ENCODE measurements at places on chromosomes 16 and 17.
A peak's percentile ranks its signal among the peaks of the same experiment; 100 is the strongest.

DNA sequence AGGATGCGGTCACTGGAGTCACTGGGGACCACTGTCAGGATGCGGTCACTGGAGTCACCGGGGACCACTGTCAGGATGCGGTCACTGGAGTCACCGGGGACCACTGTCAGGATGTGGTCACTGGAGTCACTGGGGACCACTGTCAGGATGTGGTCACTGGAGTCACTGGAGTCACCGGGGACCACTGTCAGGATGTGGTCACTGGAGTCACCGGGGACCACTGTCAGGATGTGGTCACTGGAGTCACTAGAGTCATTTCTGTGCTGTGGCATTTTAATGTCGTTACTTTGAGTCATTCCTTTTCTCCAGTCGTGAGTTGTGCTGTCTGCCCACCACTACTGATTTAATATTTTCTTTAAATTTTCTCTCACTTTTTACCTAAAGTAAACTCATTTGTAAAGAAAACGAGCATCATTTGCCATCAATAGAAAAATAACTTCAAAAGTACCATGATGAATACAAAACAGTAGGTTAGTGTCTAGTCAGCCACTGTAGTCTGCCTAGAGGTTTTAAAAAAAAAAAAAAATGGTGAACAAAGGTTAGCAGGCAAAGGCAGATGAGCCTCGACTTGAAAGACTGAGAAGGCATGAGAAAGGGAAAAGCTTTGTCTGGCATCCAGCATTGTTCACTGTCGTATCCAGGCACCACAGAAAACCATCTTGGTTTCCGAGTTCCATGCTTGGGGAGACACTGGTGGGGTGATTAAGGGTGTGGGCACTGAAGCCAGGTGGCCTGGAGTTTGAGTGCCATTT, 346.6 kb downstream of the SNX29 start:
- no peak for DNase-seq

- no peak for DNase-seq
These were observed 46.7 kb upstream of the SLC5A10 start for GRCh38 chr17:18905226-18905625.

DNA sequence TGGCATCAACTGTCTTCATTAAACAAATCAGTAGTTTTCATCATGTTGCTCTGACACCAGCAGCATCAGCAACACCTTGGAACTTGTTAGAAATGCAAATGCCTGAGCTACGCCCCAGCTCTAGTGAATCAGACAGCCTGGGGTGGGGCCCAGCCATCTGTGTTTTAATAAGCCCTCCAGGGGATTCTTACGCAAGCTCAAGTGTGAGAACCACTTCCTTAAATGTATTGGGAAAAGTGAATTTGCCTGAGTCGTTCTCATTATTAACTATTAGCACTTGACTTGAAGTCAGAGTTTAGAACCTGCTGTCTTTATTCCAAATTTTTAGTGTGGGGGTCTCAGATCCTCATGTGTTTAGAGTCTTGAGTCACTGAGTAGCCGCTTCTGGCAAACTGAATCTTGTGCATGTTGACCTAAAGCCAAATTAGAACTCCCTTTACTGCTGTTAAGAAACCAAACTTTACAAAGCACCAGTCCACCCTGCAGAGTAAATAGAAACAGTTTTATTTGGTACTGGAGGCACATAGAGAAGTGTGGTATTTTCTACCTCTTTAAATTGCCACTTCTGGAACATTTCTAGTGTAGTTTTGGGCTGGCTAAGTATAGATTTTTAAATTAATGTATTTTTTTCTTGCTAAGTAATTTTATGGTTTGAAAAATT, 137.4 kb upstream of the COX10 start:
- DNase-seq, result peak; percentile 41

DNA sequence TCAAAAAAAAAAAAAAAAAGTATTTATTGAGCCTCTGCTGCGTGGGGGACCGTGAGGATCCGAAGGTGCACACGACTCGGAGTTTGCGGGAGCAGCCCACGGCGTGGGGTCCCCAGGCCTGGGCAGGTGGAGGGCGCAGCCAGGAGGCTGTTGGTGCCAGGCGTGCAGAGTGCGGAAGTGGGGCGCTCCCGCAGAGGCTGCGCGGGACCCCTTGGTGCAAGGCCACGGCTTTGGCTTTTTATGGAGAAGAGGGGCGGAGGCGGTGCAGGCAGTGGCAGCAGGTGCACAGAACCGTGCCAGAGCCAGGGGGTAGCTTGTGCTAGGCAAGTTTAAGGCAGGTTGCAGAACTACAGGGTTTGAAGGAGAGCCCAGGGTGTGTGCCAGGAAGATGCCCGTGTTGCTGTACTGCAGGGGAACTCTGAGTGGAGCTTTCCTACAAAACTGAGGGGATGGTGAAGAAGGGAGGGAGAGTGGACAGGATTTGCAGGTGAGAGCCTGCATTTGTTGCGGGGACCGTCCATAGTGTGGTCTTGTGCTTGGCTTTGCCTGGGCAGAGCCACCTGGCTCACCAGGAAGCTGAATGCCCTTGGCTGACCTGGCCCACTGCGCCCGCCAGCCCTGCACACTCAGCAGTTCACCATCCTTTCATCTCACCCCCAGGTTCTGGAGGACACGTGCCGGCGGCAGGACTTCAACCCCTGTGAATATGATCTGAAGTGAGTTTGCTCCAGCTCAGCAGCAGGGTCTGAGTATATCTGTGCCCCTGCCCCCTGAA, 1.3 kb downstream of the ASPSCR1 start:
- DNase-seq, result no peak

DNA sequence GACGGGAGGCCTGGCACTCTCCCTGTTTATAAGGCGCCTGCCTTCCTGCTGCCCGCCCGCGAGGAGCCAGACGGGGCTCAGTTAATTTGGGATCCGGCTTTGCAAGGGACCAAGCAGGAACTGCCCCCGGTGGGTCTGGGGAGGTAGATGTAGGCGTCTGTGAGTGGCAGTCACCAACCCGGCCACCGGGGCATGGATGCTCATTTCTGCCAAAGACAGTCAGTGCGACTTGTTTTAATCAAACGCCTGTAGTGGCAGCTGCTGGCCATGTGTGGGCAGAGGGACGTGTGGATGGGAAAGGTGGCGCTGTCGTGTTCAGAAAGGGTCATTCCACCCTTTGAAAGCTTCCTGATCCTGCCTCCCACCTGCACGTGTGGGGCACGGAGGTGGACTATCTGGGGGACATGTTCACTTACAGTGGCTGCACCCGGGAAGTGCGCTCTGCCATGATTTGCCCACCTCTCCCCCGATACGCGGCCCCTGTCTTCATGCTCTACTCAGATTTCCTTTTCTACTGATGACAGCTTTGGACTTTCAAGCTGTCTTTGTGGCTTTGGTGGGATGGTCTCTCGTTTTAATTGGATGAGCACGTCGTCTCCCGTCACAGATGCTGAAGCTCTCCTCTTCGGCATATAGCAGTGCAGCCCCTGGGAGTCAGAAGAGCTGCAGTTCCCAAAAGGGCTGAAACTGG, 60.3 kb upstream of the CIBAR2 start:
- DNase-seq, result no peak

- no peak for DNase-seq
These were observed 2.7 kb downstream of the C16orf89 start for GRCh38 chr16:5062790-5063765.

DNA sequence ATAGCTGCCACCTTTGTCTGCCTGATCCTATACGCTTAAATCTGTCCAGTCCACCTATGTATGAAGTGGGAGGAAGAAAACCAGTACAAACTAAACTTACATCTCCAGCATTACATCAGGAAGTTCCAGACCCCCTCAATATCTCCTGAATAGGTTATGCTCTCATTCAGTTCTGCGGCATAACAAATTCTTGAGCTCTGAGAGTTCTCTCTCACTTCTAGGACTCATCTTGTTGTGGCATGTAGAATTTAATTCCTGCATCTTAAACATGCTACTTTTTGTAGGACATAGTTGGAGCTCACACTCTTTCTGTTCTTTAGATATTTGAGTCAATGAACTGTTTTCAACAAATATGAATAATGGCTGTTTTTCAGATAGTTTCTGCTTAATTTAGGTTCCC, 662.5 kb downstream of the CDH11 start:
- no peak for DNase-seq

- no peak for DNase-seq
These were observed 265.0 kb downstream of the CPPED1 start for GRCh38 chr16:12538667-12539091.

GRCh38 chr16:15418206-15418605, 16.2 kb upstream of the BMERB1 start:
- DNase-seq, result no peak

GRCh38 chr16:84547546-84548061, 43.1 kb upstream of the MEAK7 start:
- DNase-seq, result no peak

GRCh38 chr16:58046054-58046881, 20.7 kb downstream of the MMP15 start:
- no peak for DNase-seq

- DNase-seq, result no peak
These were observed 7.7 kb downstream of the HAPSTR1 start for GRCh38 chr16:9099131-9099625.

DNA sequence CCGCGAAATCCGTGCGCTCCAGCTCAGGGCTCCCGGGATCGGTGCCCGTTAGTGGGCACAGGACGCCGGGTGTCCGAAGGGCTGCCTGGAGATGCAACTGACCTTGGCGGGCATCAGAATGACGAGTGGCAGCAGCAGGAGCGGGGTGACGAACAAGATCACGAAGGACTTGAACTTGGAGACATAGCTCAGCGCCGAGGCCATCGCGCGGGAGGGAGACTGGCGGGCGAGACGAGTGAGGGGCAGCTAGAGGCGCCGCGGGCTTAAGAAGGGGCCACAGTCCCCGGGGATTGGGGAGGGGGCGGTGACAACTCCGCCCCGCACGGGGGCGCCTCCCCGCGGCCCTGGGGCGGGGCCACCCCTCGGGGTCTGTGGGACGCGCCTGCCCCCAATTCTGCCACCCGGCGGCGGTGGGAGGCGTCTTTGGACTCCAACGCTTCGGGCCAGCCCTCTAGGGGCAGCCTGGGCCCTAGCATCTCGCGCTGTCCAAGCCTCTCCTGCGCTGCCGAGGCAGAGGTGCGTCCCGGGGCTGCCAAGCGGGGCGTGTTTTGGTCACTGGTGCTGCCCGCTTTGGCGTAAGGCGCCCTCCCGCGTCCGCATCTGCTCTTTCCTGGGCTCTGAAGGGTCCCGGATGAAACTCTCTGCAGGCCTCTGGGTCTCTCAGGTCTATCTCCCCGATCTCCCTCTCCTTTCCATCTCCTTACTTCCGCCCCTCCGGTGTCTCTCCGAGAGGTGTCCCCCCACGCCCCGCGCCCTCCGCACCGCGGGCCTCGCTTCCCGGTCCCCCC, at the start of gene SLC13A5:
Gene SLC13A5, minus strand, starts transcription at position 240 of the 788 bp plus-strand sequence. Its CDS starts 36 bp downstream, at position 204.
- peak; percentile 35 for DNase-seq

- DNase-seq, result no peak
These were observed 4.1 kb upstream of the YPEL2 start for GRCh38 chr17:59327121-59327980.

DNA sequence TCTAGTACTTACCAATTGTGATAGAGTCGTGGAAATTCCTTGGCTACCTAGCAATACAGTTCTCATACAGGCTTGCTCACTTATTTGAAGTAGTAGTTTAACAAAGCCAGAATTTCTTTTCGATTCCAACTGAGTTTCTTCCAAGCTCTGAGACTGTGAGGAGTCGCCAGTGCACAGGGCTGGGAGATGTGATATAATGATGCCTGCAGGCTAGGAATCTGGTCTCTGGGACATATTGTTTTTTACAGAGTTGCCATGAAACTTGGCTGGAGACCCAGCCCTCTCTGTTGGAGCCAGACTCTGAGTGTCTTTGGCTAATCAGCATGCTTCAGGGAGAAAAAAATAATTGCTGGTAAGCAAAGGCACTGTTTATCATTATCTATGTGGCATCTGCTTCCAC, 698.8 kb upstream of the GOT2 start:
- no peak for DNase-seq

GRCh38 chr17:28846231-28846630, 3.6 kb upstream of the FAM222B start:
- DNase-seq, result no peak

- DNase-seq, result peak; percentile 47
These were observed 339.8 kb upstream of the PSMD7 start for GRCh38 chr16:73956587-73957494.

GRCh38 chr17:15892731-15893657, 51.9 kb upstream of the ADORA2B start:
- no peak for DNase-seq

GRCh38 chr17:36212966-36213365, 2.1 kb downstream of the CCL4L2 start:
- DNase-seq, result no peak

DNA sequence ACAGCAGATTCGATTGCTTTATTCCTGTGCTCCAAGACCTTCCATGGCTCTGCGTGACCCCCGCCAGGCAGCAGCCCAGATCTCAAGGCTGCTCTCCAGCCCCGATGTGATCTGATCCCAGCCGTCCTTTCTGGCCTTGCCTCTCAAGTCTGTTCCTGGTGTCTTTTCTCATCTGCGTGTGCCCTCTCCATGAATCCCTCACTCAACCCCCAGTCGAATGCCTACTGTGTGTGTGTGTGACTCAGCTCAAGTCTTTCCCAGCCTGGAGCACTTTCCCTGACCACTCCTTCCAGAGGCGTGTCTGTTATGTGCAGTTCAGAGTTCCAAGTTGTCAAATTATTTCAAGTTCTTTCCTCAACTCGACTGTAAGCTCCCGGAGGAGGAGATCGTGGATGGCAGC, 64.0 kb downstream of the MRM1 start:
- no peak for DNase-seq

- DNase-seq, result no peak
These were observed 441 bp downstream of the CMTM4 start for GRCh38 chr16:66695935-66696668.

DNA sequence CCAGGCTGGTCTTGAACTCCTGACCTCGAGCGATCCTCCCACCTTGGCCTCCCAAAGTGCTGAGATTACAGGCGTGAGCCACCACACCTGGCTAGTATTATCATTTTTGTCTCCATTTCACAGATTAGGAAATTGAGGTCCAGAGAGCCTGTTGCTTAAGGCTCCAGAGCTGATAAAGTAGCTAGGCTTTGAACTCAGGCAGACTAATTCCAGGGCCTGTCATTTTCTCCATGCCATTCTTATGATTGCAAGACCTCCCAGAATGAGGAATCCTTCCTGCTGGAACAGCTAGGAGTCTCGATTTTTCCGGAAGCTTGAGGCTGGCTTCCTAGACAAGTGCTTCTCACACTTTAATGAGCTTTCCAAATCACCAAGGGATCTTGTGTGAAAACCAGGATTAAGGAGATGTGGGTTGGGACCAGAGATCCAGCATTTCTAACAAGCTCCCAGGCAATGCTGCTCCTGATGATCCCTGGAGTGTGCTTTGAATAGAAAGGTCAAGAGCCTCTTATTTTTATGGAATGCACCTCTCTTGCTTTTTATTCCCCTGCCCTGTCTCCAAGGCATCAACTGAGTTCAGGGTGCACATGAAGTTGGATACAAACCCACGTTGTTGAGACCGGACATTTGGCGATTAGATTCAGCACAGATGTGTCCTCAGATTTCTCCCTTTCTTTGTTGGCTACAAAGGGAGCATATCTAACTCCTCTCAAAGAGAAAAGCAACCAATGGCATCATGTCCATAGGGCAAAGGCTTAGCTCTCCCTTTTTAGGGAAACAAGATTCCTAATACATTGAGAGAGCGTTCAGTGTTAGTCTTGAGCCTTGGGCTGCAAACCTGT, 40.3 kb upstream of the FAM20A start:
- DNase-seq, result no peak

Measured in germinal center (tissue), 1 donor.